Vagina (tissue), 2 donors: ENCODE measurements at places on chromosomes 13 and 19. TPM values are rescaled to one million over a fixed set of nuclear protein-coding genes. Genes with fewer than 3 reads are reported as not detected.
A peak's percentile ranks its signal among the peaks of the same experiment; 100 is the strongest.

- H3K4me3 ChIP-seq: peak overlapping the region; percentile 85
- H3K4me1 ChIP-seq: peaks cover 67% of the 10 kb centered on the region
- H3K36me3 ChIP-seq: no peaks in the 10 kb centered on the region
- no peak for DNase-seq
- peak overlapping the region; percentile 96 for H3K27ac ChIP-seq
Observed at GRCh38 chr19:55115446-55116065, 1.9 kb downstream of the PPP1R12C start.

GRCh38 chr13:98411617-98412265 lies 165.2 kb downstream of the STK24 start:
- no peaks in the 10 kb centered on the region for H3K4me1 ChIP-seq
- H3K27me3 ChIP-seq: no peaks in the 10 kb centered on the region
- no peak overlapping the region for H3K4me3 ChIP-seq
- no peak for DNase-seq

- no peak overlapping the region for H3K27ac ChIP-seq
- H3K27me3 ChIP-seq: no peaks in the 10 kb centered on the region
- DNase-seq: peak; percentile 71
- H3K36me3 ChIP-seq: no peaks in the 10 kb centered on the region
- H3K4me3 ChIP-seq: no peak overlapping the region
- H3K4me1 ChIP-seq: no peaks in the 10 kb centered on the region
Observed at GRCh38 chr13:19181021-19181620, 503 bp downstream of the TUBA3C start.

- no peaks in the 10 kb centered on the region for H3K4me1 ChIP-seq
- DNase-seq: no peak
- H3K27ac ChIP-seq: no peak overlapping the region
- H3K27me3 ChIP-seq: no peaks in the 10 kb centered on the region
- H3K36me3 ChIP-seq: no peaks in the 10 kb centered on the region
Observed at GRCh38 chr13:87295636-87296035, 375.5 kb upstream of the SLITRK5 start.

GRCh38 chr13:113573065-113573464 lies 11.5 kb upstream of the TFDP1 start:
- H3K27me3 ChIP-seq: no peaks in the 10 kb centered on the region
- H3K27ac ChIP-seq: no peak overlapping the region
- peak; percentile 34 for DNase-seq
- no peaks in the 10 kb centered on the region for H3K4me1 ChIP-seq

- no peaks in the 10 kb centered on the region for H3K27me3 ChIP-seq
- no peak for DNase-seq
- no peak overlapping the region for H3K4me3 ChIP-seq
- no peak overlapping the region for H3K27ac ChIP-seq
Observed at GRCh38 chr13:59677966-59678814, 485.5 kb downstream of the DIAPH3 start.

DNA sequence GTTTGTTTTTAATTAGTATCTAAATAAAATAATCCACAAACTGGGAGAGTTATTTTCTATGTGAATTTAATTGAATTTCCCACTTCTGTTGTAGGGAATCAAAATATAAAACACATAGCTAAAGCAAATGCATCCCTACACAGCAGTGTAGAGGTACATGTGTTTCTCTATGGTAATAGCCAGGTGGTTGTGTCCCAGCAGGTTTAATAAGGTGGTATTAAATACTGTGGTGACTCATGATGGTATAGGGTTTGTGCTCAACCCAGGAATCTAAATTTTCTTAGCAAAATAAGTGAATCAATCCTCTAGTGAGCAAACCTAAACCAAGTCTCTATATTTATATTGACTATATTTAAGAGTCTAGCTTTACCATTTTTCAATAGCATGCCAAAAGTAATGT lies 30.0 kb downstream of the PCDH9 start:
- no peaks in the 10 kb centered on the region for H3K36me3 ChIP-seq
- H3K27me3 ChIP-seq: no peaks in the 10 kb centered on the region
- H3K4me3 ChIP-seq: no peak overlapping the region
- H3K4me1 ChIP-seq: no peaks in the 10 kb centered on the region
- H3K27ac ChIP-seq: no peak overlapping the region

DNA sequence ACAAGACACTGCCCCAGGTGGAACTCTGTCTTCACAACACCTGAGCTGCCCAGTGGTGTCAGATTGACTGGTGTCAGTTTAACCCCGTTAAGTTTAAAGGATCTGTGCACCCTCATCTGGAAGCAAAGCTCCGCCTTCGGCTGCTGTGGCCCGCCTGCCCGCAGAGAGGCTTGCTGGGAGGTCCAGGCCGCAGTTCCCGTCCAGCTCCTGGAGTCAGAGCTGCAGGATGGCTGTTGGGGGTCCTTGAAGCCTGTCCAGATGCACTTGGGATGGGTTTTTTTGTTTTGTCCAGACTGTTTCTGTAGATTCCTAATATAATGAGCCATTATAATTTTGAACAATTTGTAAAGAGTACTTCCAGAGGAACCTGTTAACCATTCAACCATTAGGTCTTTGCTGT lies 16.1 kb downstream of the CUL4A start:
- no peaks in the 10 kb centered on the region for H3K27me3 ChIP-seq
- H3K4me3 ChIP-seq: no peak overlapping the region
- no peak for DNase-seq

- no peaks in the 10 kb centered on the region for H3K36me3 ChIP-seq
- no peak for DNase-seq
- peak overlapping the region; percentile 13 for H3K27ac ChIP-seq
- no peaks in the 10 kb centered on the region for H3K27me3 ChIP-seq
- no peak overlapping the region for H3K4me3 ChIP-seq
Observed at GRCh38 chr19:42441049-42441445, 1.7 kb downstream of the CXCL17 start.

- DNase-seq: no peak
- no peaks in the 10 kb centered on the region for H3K4me1 ChIP-seq
- H3K36me3 ChIP-seq: no peaks in the 10 kb centered on the region
- no peak overlapping the region for H3K27ac ChIP-seq
- no peak overlapping the region for H3K4me3 ChIP-seq
- no peaks in the 10 kb centered on the region for H3K27me3 ChIP-seq
Observed at GRCh38 chr13:67557118-67557517, 327.0 kb upstream of the PCDH9 start.

GRCh38 chr19:2312820-2313501 lies 5.0 kb upstream of the LINGO3 start:
- H3K4me3 ChIP-seq: no peak overlapping the region
- no peak overlapping the region for H3K27ac ChIP-seq
- no peaks in the 10 kb centered on the region for H3K36me3 ChIP-seq
- no peak for DNase-seq
- peaks cover 10% of the 10 kb centered on the region for H3K27me3 ChIP-seq

- H3K4me1 ChIP-seq: no peaks in the 10 kb centered on the region
- H3K27ac ChIP-seq: no peak overlapping the region
- H3K27me3 ChIP-seq: no peaks in the 10 kb centered on the region
- no peak for DNase-seq
- no peak overlapping the region for H3K4me3 ChIP-seq
Observed at GRCh38 chr19:7442423-7442822, 46.4 kb downstream of the PEX11G start.

DNA sequence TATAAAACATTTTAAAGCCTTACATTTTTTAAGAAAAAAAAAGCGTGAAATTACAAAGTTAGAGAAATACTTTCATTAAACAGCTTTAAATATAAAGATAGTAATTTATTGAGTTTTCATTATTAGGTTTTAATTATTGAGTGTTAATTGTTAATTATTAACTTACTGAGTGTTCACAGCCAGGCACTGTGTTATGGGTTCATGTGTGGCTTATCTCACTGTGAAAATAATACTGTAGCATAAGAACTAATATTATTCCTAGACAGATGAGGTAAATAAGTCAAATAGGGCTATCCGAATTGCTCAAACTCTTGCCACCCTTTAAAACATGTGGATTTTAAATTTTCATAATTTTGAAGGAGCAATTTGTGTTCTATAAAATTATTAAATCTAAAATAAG lies 956.1 kb upstream of the PCDH20 start:
- no peaks in the 10 kb centered on the region for H3K27me3 ChIP-seq
- no peak overlapping the region for H3K4me3 ChIP-seq
- H3K27ac ChIP-seq: no peak overlapping the region
- no peak for DNase-seq

DNA sequence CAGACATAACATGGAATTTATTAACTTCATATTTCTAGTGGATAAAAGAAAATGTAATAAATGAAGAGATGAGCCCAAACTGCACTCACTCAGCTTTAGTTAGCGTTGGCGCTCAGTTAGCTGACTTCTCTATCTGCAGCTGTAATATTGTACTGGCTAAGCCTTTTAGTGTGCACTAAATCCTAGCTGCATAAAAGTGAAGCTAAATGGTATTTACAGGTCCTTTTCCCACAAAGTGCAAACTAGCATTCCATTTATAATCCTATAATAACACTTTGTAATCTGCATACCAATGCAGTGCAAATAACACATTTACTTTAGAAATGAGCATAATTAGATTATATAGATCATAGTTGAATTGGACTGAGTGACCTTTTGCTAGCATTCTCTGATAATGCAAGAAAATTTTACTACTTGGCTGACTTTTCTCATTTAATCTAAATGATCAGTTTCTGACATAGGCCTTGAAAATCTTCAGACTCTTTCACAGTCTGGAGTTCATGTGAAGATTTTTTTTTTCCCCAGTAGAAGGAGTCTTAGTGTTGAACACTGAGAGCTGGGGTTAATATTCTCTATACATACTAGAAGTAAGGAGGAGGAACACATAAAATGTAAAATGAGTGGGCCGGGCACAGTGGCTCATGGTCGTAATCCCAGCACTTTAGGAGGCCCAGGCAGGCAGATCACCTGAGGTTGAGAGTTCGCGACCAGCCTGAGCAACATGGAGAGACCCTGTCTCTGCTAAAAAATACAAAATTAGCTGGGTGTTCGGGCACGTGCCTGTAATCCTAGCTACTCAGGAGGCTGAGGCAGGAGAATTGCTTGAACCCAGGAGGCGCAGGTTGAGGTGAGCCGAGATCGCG lies 1426.4 kb downstream of the PCDH9 start:
- H3K4me1 ChIP-seq: no peaks in the 10 kb centered on the region
- H3K27me3 ChIP-seq: no peaks in the 10 kb centered on the region
- DNase-seq: no peak
- no peaks in the 10 kb centered on the region for H3K36me3 ChIP-seq

GRCh38 chr13:70616847-70617246 lies 508.6 kb upstream of the KLHL1 start:
- no peak overlapping the region for H3K27ac ChIP-seq
- no peak for DNase-seq
- H3K4me3 ChIP-seq: no peak overlapping the region
- H3K4me1 ChIP-seq: no peaks in the 10 kb centered on the region

GRCh38 chr19:30003866-30004265 lies 61.8 kb downstream of the URI1 start:
- no peak overlapping the region for H3K4me3 ChIP-seq
- no peak for DNase-seq
- H3K36me3 ChIP-seq: no peaks in the 10 kb centered on the region
- H3K27ac ChIP-seq: no peak overlapping the region
- no peaks in the 10 kb centered on the region for H3K27me3 ChIP-seq
- H3K4me1 ChIP-seq: peaks cover 8% of the 10 kb centered on the region

DNA sequence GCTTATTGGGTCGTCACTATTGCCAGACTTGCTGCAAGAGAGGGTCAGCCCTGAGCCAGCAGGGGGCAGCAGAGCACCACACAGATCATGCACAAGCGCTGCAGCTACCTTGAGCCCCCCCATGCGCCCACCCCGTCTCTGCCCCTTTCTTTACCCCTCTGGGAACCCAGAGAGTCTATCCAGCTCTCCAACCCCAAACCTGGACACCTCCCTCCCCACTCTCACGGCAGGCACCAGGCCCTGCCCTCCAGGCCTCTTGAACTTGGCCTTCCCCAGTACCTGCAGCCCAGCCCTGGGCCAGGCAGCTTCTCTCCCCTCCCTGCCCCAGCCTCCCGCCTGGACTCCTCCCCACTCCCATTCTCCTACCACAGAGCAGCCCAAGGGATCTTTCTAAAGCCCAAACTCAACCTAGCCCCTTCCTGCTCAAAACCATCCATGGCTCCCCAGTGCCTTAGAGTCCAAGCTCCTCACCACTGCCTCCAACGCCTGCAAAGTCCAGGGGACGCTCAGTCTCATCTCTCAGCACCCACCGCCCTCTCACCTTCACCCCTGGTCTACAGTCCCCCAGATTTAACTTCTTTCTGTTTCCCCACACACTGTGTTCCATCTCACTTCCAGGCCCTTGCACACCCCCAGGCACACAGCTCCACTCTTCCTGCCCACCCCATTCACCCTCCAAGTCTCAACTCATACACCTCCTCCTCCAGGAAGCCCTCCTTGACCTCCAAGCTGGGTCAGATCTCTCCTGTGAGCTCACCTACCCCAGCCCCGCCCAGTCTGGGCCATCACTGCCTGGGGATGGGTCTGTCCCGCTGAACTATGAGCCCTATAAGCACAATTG lies 9.4 kb upstream of the CEACAM16 start:
- DNase-seq: no peak
- H3K4me1 ChIP-seq: peaks cover 11% of the 10 kb centered on the region
- H3K4me3 ChIP-seq: no peak overlapping the region
- H3K27me3 ChIP-seq: no peaks in the 10 kb centered on the region
- H3K36me3 ChIP-seq: no peaks in the 10 kb centered on the region
- H3K27ac ChIP-seq: no peak overlapping the region

DNA sequence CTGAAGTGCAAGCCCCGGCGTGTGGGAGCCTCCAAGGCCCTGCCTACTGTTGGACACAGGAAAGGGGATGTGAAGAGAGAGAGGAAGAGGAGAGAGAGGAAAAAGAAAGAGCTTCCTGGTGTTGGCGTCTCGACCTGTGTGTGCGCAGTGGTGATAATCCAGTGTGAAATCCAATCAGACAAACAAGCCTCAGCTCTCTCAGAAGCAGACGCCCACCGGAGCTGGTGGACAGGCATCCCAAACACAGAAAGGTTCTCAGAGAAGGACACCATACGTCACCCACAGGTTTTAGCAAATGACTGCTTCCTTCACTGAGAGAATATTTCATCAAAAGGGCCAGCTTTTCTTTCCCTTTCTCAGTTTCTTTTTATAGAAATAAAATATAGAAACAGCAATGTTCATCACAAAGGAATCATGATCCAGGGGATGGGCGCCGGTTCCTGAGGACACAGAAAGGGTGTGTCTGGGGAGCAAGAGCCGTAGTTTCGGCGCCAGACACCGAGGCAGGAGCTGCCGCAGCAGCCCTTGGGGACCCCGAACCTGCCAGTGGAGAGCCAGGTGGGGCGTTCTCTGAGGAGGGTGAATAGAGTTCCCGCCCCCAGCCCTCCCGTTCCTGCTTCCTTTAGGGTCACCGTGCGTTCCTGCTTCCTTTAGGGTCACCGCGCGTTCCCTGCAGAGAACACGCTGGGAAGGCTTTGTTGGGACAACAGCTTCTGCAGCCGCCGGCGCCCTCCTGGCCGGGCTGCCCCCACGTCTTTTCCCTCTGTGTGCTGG lies 145.8 kb upstream of the SOX1 start:
- H3K36me3 ChIP-seq: no peaks in the 10 kb centered on the region
- no peaks in the 10 kb centered on the region for H3K27me3 ChIP-seq
- H3K27ac ChIP-seq: no peak overlapping the region
- H3K4me3 ChIP-seq: no peak overlapping the region

LPAR6 gene
- total RNA-seq: 43.2 TPM

FGF14 gene
- 3.4 TPM for total RNA-seq

RAB3A gene
- 5.6 TPM for total RNA-seq

IGFL1 gene
- total RNA-seq: 7.9 TPM

GRK1 gene
- not detected for total RNA-seq

ICAM1 gene
- total RNA-seq: 22.3 TPM

ZNF730 gene
- 1.5 TPM for total RNA-seq

RFX1 gene
- total RNA-seq: 9.6 TPM
